RCC 7860 (cell line): ENCODE measurements at places on chromosomes 6 and 20.
A peak's percentile ranks its signal among the peaks of the same experiment; 100 is the strongest.

- DNase-seq = no peak
Measured at GRCh38 chr6:34317882-34318498, 69.2 kb upstream of the SMIM29 start.

DNA sequence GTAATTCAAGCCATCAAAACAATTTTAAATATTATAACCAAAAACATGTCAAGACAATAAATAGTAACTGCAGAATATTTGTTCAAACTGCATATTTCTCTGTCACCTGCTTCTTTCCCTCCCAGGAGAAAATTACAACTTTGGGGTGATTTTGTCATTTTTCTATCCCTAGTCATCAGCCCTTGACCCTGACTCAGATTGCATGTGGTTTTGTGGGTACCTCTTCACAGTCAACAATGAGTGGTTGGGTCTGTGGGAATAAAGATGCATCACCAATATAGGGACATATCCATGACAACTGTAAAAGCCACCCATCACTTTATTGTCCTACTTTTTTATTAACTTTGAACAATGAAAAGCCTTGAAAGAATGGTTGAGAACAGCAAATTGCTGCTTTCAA lies 7.3 kb downstream of the COL10A1 start:
- DNase-seq = peak; percentile 5

- DNase-seq = no peak
Measured at GRCh38 chr6:166744223-166745134, 117.4 kb upstream of the RPS6KA2 start.

GRCh38 chr6:82385102-82385501 lies 21.5 kb downstream of the TPBG start:
- no peak for DNase-seq

GRCh38 chr6:167892835-167893815 lies 66.4 kb downstream of the AFDN start:
- DNase-seq = peak; percentile 58

GRCh38 chr6:63475707-63476106 lies 96.6 kb upstream of the LOC128125822 start:
- no peak for DNase-seq

- no peak for DNase-seq
Measured at GRCh38 chr20:31523361-31524283, 9.4 kb downstream of the HM13 start.

DNA sequence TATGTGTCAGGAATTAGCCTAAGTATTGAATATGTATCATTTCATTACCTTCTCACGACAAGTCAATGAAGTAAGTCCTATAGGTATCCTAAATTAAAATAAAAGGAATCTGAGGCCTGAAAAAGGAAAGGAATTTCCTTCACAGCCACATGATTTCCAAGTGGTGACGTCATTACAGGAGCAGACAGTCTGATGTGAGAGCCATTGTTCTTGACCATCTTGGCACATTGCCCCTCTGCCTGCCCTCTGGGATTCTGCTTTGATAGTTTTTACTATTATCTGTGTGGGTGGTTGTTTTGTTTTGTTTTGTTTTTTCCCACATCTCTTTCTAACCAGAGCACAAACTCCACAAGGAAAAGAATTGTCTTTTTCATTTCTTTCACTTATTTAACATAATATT lies 219.8 kb upstream of the UFL1 start:
- DNase-seq = peak; percentile 40

GRCh38 chr20:17617212-17617867 lies 47.5 kb downstream of the DSTN start:
- peak; percentile 7 for DNase-seq
